GM23248 (cell line): ENCODE measurements at places on chromosomes 7 and 10. TPM values are rescaled to one million over a fixed set of nuclear protein-coding genes. Genes with fewer than 3 reads are reported as not detected.

DNA sequence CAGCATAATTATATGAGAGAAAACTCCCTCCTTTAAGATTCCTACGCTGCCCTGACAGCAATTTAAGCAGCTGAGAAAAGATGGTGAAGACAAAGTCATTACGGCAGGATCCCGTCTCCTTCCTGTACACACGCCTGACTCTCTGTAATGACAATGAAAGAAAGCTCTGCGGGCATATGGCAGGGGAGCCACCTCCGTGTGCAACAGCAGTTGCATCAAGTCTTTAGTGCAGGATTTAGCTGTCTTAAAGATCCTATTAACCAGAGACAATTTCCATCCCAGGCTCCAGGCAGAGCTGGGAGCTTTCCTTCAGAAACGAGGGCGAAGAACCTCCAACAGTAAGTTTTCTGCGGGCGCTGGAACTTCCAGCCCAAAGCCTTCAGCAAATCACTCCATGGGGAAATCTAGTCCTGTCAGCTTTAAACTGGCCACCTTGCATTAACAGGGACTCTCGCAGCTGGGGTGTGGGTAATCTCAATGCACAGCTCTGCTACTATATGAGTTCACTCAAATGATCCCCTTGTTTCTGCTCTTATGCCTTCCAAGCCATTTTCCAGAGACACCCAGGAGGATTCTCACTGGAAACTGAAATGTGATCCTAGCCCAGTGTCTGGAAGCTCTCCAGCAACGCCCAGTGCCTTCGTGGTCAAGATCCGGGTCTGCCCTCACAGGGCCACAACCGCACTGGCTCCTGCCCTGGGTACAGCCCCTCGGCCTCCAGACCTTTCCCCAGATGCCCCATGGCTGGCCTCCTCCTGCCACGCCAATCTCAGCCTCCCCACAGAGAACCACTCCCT, 74.9 kb downstream of the CTBP2 start:
- H3K27ac ChIP-seq: no peak overlapping the region
- DNase-seq: no peak
- H3K36me3 ChIP-seq: no peaks in the 10 kb centered on the region
- peaks cover 22% of the 10 kb centered on the region for H3K4me1 ChIP-seq
- no peak overlapping the region for H3K4me3 ChIP-seq

The TCF7L2 gene
- 4.2 and 6.2 TPM in 2 replicates for total RNA-seq

The FEZF1 gene
- not detected in 2 replicates for total RNA-seq

DNA sequence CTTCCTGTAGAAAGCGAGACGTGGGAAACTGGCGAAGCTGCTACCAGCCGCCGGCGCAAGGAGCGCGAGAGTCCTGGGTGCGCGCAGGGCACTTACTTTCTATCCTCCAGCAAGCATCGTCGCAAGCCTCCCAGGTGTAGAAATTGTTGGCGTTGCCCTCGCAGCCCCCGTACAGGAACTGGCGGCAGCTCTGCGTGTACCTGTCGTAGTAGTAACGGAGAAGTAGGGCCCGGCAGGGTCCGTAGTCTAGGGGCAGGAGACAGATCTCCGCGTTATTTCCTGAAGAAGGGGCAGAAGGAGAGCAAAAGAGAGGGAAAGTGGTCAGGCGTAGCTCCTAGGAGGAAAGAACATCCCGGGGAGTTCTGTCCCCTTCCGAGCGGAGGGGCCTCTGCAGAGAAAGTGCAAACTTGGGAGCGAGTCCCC, 501 bp downstream of the TFPI2 start:
- H3K36me3 ChIP-seq: no peaks in the 10 kb centered on the region
- DNase-seq: peak; percentile 85
- peak overlapping the region; percentile 83 for H3K4me3 ChIP-seq
- H3K27ac ChIP-seq: peak overlapping the region; percentile 67

The FBXL13 gene
- under 0.01 and 0.43 TPM in 2 replicates for total RNA-seq

The ADRA2A gene
- 74.8 and 77.1 TPM in 2 replicates for total RNA-seq

GRCh38 chr10:33101392-33101787, 143.4 kb upstream of the ITGB1 start:
- H3K4me1 ChIP-seq: peaks cover 24% of the 10 kb centered on the region
- H3K27me3 ChIP-seq: no peaks in the 10 kb centered on the region
- DNase-seq: no peak
- H3K27ac ChIP-seq: no peak overlapping the region

DNA sequence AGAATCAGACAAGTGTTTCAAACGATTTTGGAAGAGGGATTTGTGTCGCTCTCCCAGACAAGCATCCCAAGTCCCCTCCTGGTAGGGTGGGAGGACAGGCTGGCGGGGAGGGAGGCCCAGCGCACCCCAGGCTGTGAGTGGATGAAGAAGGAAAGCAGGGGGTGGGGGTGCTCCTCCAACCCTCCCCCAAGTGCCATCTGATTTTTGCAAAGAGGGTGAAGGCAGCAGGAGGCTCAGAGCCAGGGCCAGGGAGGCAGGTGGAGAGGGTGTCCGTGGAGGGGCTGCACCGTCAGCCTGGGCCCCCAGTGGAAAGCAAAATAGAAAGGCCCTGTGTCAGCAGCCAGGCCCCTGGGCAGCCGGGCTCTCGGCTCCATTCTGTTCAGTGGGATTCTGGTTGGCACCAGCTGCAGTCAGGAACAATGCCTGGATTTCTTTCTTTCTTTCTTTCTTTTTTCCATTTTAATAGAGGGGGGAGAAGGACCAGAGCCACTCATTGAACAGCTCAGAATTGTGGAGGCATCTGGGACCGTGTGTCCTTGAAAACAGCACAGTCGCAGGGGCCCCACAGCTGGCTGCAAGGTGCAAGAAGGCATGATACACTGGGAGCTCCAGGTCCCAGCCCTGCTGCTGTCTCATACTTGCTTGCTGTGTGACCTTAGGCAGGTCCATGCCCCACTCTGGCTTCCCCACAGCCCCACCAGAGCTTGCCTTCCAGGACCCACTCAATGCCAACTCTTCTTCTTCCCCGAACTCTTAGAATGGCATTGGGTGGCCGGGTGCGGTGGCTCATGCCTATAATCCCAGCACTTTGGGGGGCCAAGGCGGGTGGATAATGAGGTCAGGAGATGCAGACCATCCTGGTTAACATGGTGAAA, 7.1 kb upstream of the ZMIZ1 start:
- H3K36me3 ChIP-seq: no peaks in the 10 kb centered on the region
- H3K27me3 ChIP-seq: no peaks in the 10 kb centered on the region
- H3K4me1 ChIP-seq: no peaks in the 10 kb centered on the region
- H3K27ac ChIP-seq: no peak overlapping the region
- no peak for DNase-seq
- H3K4me3 ChIP-seq: no peak overlapping the region

The UNCX gene
- not detected in 2 replicates for total RNA-seq

- H3K27me3 ChIP-seq: no peaks in the 10 kb centered on the region
- DNase-seq: no peak
- H3K27ac ChIP-seq: no peak overlapping the region
- H3K36me3 ChIP-seq: no peaks in the 10 kb centered on the region
- no peaks in the 10 kb centered on the region for H3K4me1 ChIP-seq
These were observed 116.4 kb downstream of the TSPAN12 start for GRCh38 chr7:120741371-120742042.

DNA sequence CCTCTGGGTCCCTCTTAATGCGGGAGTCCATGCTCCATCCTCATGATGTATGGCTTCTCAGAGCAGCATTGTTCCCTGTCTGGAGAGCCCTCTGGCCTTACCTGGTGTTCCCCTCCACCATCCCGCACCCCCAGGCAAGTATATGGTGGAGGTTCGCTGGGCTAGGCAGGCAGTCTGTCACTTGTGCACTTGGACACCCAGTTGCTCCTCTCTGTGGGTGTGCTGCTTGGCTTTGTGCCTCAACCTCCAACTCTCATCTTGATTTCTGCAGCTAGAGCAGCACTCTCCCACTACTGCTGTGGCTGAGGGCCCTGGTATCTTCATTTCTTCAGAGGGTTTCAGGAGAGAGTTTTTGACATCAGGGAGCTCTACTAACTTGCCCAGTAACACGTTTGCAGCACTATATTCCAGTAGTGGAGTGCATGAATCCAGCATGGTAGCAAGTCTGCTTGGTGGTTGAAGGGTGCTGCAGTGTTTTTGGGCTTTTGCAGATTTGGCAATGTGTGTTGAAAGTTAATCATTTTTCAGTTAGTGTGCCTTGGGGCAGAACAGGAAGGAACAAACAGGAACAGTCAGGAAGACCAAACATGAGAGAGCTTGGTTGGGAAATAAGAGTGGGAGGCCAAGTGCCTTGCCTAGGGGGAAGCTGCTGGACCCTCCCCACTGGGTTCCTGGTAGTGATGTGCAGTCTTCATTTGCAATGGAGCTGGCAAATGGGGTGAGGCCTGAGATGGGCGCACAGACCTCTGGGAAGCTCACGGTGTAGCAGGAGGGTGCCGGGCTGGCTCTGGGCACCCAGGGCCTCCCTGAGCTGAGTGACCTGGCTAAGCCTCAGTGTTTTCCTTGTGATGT, 37.4 kb downstream of the TSPAN14 start:
- no peaks in the 10 kb centered on the region for H3K36me3 ChIP-seq
- H3K27me3 ChIP-seq: no peaks in the 10 kb centered on the region
- no peak for DNase-seq
- no peak overlapping the region for H3K27ac ChIP-seq
- peaks cover 9% of the 10 kb centered on the region; the same call in 1 of the 2 replicates for H3K4me1 ChIP-seq

GRCh38 chr7:117135553-117135891, 182.2 kb downstream of the ST7 start:
- H3K36me3 ChIP-seq: no peaks in the 10 kb centered on the region; the same call in 1 of the 2 replicates
- DNase-seq: no peak
- no peak overlapping the region for H3K27ac ChIP-seq
- no peaks in the 10 kb centered on the region for H3K27me3 ChIP-seq
- H3K4me1 ChIP-seq: peaks cover 41% of the 10 kb centered on the region

The PRTFDC1 gene
- 11.4 and 22.0 TPM in 2 replicates for total RNA-seq

DNA sequence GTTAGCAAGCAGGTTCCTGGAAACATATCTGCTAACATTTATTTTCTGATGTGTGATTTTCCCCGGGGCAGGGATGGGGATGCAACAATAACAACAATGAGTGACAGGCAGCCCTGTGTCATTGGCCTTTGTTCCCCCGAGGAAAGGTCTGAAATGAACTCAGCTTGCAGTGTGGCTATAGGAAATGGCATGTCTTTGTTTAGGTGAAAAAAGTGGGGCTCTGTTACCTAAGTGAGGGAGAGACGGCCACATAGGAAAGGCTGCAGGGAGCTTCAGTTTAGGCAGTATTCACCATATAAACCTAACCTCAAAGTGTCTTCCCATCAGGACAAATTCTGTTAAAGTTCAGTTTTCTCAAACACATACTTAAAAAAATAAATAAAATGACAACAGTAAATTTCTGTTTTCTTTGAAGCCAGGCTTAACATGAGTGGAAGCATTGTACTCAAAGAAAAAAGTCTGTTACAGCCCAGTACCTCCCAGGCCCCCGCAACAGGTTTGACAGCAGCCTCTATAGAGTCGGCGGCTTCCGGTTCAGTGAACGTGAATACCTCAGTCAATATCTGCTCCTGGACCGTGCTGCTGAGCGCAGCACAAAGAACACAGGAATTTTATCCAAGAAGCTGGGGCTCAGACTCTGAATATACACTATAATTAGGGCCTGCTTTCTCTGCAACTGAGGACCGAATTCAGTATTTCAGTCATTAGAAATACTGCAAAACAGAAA, 168.3 kb downstream of the GLI3 start:
- H3K4me3 ChIP-seq: no peak overlapping the region
- no peak overlapping the region for H3K27ac ChIP-seq
- H3K4me1 ChIP-seq: peaks cover 29% of the 10 kb centered on the region
- no peak for DNase-seq

DNA sequence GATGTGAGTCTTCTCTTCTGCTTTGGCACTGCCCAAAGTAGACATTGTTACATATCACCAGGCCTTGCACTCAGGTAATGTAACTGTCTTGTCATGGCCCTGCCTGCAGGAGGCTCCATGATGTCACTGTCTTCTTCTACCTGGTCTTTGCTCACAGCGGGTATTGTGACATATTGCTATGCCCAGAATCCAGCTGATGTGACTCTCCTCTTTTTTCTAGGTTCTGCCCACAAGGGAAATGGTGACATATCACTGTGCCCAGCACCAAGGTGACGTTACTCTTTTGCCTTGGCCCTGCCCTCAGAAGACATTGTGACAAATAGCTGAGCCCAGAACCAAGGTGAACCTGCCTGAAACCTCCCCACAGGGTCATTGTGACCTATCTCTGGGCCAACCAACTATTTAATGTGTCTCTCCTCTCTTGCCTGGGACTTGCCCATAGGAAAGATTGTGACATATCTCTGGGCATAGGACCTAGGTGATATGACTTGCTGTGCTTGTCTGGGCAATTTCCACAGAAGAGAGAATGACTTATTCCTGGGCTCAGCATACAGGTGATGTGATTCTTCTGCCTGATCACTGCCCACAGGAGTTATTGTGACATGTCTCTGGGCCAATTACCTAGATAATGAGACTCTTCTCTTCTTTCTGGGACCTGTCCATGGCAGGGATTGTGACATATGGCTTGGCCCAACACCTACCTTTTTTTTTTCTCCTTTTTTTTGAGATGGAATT, 26.5 kb upstream of the ZNF107 start:
- H3K4me3 ChIP-seq: no peak overlapping the region
- H3K36me3 ChIP-seq: no peaks in the 10 kb centered on the region
- H3K27me3 ChIP-seq: no peaks in the 10 kb centered on the region
- no peak for DNase-seq

- H3K27ac ChIP-seq: no peak overlapping the region
- DNase-seq: peak; percentile 29
- H3K4me3 ChIP-seq: no peak overlapping the region
- peaks cover 18% of the 10 kb centered on the region for H3K4me1 ChIP-seq
- H3K36me3 ChIP-seq: no peaks in the 10 kb centered on the region
These were observed 46.3 kb upstream of the HBP1 start for GRCh38 chr7:107122486-107122911.

The HOXA1 gene
- total RNA-seq: 0.89 and 0.97 TPM in 2 replicates

DNA sequence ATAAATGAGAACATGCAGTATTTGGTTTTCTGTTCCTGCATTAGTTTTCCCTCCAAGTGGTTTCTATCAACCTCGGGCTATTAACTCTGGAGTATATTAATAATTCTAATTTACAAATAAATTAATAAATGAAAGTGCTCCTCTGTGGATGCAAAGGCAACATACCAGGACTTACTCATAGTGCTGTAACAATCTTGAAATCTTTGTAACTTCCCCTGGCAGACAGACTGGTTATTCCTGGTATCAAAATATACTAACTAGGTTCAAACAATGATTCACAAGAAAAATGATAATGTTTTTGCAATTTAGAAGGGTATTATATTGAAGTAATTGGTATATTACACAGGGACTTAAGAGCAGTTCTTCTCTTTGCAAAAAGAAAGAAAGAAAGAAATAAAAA, 177.2 kb downstream of the FANK1 start:
- peaks cover 5% of the 10 kb centered on the region; the same call in 1 of the 2 replicates for H3K36me3 ChIP-seq
- H3K27me3 ChIP-seq: no peaks in the 10 kb centered on the region
- H3K27ac ChIP-seq: peak overlapping the region; percentile 61
- DNase-seq: peak; percentile 64
- peaks cover 16% of the 10 kb centered on the region for H3K4me1 ChIP-seq
- no peak overlapping the region for H3K4me3 ChIP-seq

GRCh38 chr7:77985974-77986339, 187.4 kb downstream of the PHTF2 start:
- DNase-seq: no peak
- no peaks in the 10 kb centered on the region for H3K36me3 ChIP-seq
- H3K4me1 ChIP-seq: no peaks in the 10 kb centered on the region
- no peaks in the 10 kb centered on the region for H3K27me3 ChIP-seq
- H3K27ac ChIP-seq: no peak overlapping the region

- no peaks in the 10 kb centered on the region for H3K36me3 ChIP-seq
- peak overlapping the region; percentile 82 for H3K27ac ChIP-seq
- H3K27me3 ChIP-seq: no peaks in the 10 kb centered on the region
- peaks cover 46% of the 10 kb centered on the region for H3K4me1 ChIP-seq
- peak; percentile 64 for DNase-seq
These were observed 261.5 kb upstream of the KLF14 start for GRCh38 chr7:130995252-130996081.

The ORC5 gene
- total RNA-seq: 21.4 and 23.3 TPM in 2 replicates

The MRPS24 gene
- 79.3 and 113 TPM in 2 replicates for total RNA-seq
